ENCODE measurements at places on chromosomes 12 and 14. TPM values are rescaled to one million over a fixed set of nuclear protein-coding genes. Genes with fewer than 3 reads are reported as not detected.

KLHL33 gene
- total RNA-seq = not detected

DNA sequence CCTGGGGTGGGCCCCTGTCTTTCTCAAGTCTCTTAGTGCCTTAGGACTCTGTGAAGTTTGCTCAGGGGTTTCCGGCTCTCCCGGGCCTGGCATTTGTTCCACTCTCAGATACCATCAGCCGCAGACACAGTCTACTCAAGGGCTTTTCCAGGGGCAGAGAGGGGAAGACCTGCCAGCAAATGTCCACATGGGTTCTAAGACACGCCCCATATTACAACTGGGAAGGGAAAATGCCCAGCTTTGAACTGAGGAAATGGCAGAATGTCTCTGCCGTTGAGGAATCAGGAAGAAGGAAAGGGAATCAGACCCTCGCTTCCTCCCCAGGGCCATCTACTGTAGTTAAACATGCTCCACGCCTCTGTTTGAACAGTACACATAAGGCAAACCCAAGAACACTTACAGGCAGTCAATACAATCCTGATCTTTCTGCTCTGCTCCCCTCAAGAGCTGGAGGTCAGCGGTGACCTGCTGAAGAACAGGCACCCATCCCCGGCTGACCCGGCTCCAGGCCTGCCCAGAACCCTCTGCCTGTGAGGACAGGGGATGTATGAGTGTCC, 7.9 kb downstream of the CCDC85C start:
- H3K36me3 ChIP-seq = no peaks in the 10 kb centered on the region
- no peak overlapping the region for H3K27ac ChIP-seq
- no peaks in the 10 kb centered on the region for H3K27me3 ChIP-seq
- no peak for DNase-seq
- H3K4me1 ChIP-seq = no peaks in the 10 kb centered on the region
- no peak overlapping the region for H3K4me3 ChIP-seq

GRCh38 chr12:25950329-25951115, 8.0 kb upstream of the RASSF8 start:
- H3K27me3 ChIP-seq = no peaks in the 10 kb centered on the region
- H3K36me3 ChIP-seq = no peaks in the 10 kb centered on the region
- no peak overlapping the region for H3K4me3 ChIP-seq
- H3K27ac ChIP-seq = no peak overlapping the region
- DNase-seq = no peak

- H3K27me3 ChIP-seq = no peaks in the 10 kb centered on the region
- H3K27ac ChIP-seq = peak within 1 kb of the TSS; percentile 98
- H3K4me3 ChIP-seq = peak within 1 kb of the TSS; percentile 63
- DNase-seq = peak; percentile 88
These were observed at the start of gene PDE3A for GRCh38 chr12:20368114-20368650. Gene PDE3A, plus strand, starts transcription at chr12:20368537. Its CDS starts 748 bp downstream, at chr12:20369285.

ALX1 gene
- total RNA-seq = not detected

DNA sequence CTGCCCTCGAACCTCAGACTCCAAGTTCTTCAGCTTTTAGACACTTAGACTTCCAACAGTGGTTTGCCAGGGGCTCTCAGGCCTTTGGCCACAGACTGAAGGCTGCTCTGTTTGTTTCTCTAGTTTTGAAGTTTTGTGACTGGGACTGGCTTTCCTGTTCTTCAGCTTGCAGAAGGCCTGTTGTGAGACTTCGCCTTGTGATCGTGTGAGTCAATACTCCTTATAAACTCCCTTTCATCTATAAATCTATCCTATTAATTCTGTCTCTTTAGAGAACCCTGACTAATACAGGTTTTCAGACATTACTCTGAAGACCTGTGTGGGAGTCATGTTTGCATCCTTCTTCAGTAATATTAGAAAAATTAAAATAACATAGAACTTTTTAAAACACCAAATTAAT, 289.1 kb downstream of the RMST start:
- no peaks in the 10 kb centered on the region for H3K4me1 ChIP-seq
- no peak overlapping the region for H3K4me3 ChIP-seq
- H3K27ac ChIP-seq = no peak overlapping the region
- no peaks in the 10 kb centered on the region for H3K27me3 ChIP-seq
- DNase-seq = no peak
- H3K36me3 ChIP-seq = no peaks in the 10 kb centered on the region

NTN4 gene
- total RNA-seq = 63.9 TPM

Data from ascending aorta (tissue), 2 donors.